ENCODE measurements at places on chromosomes 12 and 14.

- DNase-seq, result no peak
Observed at GRCh38 chr12:57040211-57040610, 9.7 kb downstream of the MYO1A start.

DNA sequence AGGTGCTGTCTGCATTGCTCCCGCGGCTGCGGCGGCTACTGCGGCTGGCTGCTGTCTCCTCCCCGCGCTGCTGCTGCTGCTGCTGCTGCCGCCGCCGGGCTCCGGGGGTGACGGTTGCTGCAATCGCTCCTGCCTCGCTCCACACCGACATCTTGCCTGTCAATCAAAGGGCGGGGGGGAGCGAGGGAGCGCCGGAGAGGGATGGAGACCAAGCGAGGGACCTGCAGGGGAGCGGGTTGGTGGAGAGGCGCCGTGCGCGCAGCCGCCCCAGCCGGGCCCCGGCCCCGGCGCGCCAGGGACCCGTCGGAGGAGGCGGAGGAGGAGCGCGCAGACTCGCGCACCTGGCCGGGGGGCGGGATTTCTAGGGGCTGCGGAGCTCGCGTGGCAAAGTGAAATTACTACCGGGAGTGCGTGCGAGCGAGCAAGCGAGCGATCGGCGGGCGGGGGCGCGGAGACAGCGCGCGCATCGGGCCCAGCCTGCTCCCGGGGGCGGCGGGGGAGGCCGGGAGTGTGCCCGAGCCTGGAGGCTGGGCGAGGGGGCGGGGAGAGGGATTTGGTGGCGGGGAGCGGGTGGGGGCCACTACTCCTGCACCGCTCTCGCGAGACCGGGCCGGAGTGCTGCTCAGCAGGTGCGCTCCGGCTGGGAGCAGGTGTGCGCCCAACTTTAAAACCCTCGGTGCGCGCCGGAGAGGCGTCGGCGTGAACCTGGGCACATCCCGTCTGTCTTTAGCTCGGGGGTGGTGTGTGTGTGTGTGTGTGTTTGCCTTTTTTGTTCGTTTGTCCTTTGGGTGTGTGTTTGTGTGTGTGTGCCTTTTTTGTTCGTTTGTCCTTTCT lies at the start of gene KSR2:
KSR2 (minus strand) TSS at position 165 of the 834 bp plus-strand sequence. CDS start 735 bp downstream, outside the sequence.
- DNase-seq, result peak; percentile 30

DNA sequence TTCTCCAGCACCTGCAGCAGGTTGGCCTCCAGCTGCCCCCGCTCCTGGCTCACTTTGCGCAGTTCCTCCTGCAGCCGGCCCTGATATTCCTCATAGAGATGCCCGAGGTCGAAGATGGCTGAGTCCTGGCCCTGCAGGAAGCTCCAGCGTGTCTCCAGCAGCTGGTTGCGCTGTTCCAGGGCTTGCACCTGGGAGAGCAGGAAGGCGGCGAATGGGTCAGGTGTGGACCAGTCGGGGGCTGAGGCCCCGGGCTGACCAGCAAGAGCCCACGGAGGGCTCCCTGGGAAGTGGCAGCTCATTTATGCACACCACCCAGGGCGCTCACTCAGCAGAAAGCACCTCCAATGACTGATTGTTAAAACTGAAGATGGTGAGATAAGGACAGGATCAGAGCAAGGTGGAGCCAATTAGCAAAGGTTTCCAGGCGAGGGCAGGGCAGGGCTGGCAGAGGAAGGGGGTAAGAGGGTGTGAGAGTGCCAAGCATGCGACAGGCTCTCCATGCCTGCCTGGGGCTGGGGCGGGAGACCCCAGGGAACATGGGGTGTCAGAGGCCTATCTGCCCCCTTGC lies 6.3 kb downstream of the KRT80 start:
- DNase-seq, result no peak

GRCh38 chr14:21257394-21257909 lies 11.8 kb downstream of the HNRNPC start:
- DNase-seq, result no peak

GRCh38 chr12:66352197-66352596 lies 49.9 kb downstream of the HELB start:
- no peak for DNase-seq

- DNase-seq, result no peak
Observed at GRCh38 chr12:43318021-43318420, 234.0 kb downstream of the ADAMTS20 start.

GRCh38 chr12:19168644-19169043 lies 39.1 kb downstream of the PLEKHA5 start:
- DNase-seq, result no peak

- DNase-seq, result no peak
Observed at GRCh38 chr14:38882533-38882932, 220.5 kb downstream of the SEC23A start.

DNA sequence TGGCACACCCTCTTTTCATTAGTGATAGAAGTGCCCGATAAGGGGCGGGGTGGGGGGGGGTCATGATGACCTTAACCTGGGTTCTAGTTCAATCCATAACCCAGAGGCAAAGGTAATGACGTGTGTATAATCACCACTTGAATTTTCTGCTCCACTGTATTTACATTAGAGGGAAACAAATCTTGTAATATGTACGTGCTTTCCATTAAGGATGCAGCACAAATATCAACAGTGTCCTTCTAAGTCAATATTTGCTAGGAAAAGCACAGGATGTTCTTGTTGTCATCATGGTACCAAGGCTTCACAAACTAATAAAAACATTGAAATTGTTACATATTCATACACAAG lies 121.2 kb upstream of the SLC38A2 start:
- no peak for DNase-seq

DNA sequence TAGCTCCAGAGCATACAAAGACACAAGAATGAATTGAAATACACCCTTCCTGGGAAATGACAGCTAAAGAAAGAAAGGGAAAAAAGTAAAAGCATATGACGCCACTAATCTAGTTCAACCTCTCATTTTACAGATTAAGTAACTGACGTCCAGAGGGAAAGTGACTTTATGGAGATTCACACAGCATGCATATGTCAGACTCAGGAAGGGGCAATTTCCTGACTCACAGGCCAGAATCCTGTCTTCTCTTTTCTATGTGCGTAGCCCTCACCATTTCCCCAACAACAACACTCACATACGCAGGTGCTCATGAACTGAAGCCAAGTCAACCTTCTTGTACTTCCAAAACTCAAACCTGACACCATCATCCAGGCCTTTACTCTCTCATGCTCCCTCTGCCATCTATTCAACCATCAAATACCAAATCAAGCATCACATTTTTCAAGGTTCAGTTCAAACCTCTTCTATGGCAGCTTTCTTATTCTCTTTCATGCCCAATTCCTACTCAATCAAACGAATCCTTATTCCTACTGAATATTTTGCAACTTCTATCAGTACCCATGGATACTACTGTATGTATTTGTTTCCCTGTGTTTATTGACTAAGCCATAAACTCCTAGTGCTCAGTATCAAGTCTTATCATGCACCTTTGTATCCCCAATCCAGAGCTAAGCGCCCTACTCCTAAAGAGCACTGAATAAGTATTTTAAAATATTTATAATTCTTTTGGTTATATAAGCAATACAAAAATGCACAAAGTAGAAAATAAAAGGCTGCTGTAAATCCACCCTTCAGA lies 52.8 kb downstream of the STXBP6 start:
- DNase-seq, result no peak

GRCh38 chr12:11581179-11581755 lies 68.2 kb upstream of the ETV6 start:
- peak; percentile 76 for DNase-seq

DNA sequence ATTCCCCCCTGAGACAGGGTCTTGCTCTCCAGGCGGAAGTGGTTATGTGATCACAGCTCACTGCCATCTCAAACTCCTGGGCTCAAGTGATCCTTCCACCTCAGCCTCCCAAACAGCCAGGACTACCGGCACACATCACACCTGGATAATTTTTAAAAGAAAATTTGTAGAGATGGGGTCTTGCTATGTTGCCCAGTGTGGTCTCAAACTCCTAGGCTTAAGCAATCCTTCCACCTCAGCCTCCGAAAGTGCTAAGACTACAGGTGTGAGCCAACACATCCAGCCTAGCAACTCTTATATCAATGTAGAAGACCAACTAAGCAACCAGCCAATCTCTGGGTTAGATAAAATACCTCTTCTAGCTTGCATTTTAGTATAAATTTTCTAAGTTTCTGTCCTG lies 297.2 kb downstream of the MED13L start:
- DNase-seq, result no peak

DNA sequence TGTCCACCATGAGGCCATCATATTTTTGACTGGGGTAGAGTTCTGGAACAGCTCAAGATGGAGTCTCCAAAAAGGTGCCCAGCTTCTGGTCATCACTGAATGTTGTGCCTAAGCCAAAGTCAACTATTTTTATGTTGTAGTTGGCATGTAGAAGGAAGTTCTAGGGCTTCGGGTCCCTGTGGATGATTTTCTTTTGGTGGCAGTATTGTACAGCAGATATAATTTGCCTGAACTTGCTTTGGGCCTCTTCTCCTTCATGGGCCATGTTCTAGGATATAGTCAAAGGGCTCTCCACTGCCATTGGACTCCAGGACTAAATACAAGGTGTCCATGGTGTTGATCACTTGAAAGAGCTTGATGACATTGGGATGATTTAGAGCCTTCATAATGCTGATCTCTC lies 143.6 kb downstream of the SLC38A4 start:
- DNase-seq, result no peak

DNA sequence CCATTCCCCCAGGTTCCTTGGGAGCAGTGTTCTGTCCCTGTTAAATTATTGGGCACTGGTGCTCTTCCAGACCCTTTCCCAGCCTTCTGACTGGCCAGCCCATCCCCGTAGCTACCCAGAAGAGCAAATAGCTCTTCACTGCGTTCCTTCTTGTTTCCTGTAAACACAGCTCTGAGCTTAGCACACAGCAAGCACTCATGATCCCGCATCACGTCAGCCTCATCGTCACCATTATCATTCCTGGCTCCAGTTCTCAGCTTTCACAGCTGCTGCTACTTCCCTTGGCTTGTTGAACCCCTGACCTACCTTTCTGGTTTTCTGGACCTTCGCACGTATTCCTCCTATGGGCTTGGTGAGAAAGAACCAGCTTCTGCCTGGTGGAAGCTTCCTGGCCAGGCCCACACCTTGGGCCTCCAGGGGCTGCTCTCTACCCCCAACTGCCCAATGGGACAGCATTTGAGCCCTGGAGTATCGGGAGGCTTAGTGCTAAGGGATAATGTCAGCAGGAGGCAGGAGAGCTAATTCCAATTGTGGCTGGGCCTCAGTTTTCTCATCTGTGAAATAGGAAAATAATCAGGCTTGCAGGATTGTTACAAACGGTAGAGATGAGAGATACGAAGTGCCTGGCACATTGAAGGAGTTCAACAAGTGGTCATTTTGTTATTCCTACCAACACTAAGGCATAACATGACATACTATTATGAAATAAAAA lies 22.6 kb upstream of the PAPOLA start:
- no peak for DNase-seq

DNA sequence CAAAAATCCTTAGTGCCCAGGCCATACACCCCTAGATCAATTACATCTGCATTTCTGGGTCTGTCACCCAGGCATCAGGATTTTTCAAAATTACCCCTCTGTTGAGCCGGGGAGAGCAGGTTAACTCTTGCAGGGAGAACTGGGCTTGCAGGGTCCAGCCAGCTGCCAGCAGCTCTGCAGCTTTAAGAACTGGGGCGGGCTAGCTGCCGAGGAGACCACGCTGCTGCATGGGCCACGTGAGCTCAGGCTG lies at the start of gene DGLUCY:
DGLUCY (plus strand) TSS at position 245 of the 250 bp plus-strand sequence. CDS start 46,222 bp downstream, outside the sequence.
- DNase-seq, result peak; percentile 46
